Foreskin keratinocyte (primary cell): ENCODE measurements at places on chromosomes 16 and 17. TPM values are rescaled to one million over a fixed set of nuclear protein-coding genes. Genes with fewer than 3 reads are reported as not detected.

DNA sequence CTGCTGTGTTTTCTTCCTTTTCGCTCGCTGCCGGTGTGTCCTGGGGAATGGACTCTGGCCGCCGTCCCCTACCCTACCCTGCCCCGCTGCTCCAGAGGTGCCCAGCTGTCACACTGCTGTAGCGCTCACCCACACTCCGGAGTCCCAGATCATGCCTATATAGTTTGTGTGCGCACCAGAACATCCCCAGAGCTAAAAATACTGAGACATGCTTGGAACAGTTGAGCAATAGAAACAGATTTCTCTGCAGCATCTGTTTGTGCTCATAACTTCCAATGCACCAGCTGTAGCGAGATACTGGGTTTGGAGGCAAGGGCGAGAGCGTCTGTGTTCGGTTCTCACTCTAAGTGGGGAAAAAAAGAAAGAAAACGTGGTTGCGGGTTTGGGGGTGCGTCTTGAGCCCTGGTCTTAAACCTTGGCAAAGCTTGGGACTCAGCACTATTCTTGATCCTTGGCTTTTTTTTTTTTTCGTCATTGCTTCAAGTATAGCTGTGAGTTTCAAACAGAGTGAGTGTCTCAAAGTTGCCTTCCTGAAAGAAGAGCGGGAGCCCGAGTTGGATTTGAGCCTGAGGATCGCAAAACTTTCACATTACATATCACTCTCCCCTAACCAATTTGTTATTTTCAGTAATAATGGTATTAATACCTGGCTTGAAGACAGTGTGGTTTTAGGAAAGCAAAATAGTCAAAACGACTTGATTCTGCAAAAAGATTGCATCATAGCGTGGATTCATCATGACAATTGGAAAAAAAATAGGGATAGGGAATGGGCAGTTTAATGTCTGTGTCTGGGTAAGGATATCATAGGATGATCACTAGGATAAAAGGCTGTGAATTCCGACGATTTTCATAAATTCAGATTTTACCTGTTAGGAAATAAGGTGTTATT, 621 bp downstream of the KCNJ2 start:
- DNase-seq, result peak; percentile 28

- no peak for DNase-seq
These were observed 2.2 kb downstream of the RNF213 start for GRCh38 chr17:80262775-80263244.

DNA sequence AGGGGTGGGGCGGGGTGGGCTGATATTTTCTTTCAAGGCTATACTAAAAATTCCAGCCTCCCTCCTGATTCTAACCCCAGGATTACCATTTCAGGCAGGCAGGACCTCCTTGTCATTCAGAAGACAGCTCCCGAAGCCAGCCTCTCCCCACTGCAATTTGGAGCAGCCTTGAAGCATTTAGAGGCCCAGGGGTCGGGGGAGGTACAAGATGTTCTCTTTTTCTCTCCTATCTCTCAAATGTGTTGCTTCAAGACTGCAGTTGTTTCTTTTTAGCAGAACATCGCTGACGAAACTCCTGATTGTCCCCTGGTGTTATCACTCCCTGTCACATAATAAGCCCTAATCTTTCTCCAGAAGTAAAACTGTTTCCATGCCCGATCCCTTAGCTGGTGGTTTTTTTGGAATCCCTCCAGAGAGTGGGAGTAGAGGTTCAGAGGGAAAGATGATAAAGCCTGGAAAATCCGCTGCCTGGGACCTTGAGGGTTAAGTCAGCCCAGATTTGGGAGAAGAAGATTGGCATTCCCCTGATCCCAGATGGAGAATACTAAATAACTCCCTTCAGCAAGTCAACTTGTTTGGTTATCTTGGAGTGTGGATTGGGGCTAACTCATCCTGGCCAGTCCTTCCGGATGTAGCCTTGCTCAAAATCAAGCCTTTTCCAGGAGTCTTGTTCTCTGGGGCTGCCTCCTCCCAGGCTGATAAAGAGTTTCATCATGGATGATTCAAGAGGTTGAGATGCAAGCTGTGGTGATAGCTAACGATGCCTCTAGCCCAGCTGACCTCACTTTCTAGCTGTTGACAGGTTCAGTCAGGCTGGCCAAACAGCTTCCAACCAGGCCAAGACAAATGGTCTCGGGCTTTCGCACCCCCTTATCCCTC, 71.3 kb downstream of the SOX9 start:
- DNase-seq, result peak; percentile 69

DNA sequence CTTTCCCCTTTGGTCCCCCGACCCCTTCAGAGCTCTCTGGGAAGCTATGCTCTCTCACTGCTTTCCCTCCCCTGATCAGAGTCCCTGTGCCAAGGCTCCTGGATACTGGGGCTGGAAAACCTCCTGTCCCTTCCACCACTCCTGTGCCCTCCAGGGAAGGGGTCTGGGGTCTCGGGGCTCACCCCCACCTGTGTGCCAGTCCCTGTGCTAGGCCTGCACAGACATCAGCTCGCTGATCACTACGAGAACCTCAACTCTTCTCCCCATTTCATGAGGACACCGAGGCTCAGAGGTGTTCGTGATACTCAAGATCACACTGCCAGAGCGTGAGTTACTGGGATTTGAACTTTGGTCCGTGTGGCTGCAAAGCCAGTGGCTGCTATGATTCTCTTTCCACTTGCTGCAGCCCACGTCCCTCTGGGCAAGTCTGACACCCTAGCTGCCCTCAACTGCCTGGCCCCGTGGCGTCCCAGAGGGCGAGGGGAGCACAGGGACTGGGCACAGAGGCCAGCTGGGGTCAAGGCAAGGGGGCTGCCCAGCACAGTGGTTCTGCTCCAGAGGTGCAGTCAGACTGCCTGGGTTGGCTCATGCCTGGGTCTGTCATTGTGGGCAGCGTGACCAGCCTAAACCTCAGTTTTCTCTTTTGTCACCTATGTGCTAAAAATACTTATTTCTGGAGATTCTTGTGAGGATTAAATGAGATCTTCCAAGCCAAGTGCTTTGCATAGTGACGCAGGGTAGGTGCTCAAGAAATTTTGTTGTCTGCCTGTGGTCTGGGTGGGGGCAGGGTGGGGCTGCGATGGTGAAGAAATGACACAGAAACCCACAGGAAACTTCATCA, 43.8 kb upstream of the TOB1 start:
- no peak for DNase-seq

- no peak for DNase-seq
These were observed 34.7 kb downstream of the MYO15A start for GRCh38 chr17:18143044-18143936.

DNA sequence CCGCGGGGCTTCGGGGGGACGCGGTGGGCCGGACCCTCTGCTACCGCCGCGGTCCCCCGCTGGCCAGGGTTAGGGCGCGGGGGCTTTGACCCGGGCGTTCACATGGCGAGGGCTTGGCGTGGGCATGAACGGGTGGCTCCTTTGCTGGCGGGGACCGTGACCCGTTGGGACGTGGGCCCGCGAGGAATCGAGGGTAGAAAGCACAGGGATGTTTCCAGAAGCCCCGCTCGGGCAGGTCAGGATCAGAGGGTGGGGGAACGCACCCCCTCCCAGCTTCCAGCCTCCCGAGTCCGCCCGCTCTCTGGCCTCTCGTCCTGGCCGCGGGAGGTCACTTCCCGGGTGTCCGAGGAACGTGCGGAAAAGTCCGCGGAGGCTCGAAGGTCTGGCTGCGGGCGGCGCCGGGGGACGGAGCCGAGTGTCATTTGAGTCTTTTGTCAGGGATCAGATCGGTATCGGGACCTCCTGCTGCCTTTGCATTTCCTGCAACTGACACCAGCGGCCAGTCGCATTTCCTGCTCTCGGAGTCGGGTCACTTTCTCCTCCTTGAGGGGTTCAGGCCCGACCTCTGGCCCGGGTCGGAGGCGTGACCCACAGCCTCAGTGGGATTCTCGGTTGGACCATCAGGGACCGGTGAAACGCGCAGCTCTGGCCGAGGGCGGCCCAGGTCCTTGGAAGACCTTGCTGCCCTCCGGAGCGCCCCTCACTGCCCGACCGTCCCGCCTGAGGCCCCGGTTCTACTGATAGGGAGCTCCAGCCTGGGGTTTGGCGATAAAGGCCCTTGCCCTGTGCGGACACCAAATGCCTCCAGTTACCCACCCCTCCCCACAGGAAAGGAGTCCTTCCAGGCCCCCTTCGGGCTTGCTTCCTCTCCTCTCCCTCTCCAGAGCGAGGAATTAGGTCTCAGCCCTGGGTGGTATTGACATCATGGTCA, 702 bp upstream of the WNT3 start:
- no peak for DNase-seq

DNA sequence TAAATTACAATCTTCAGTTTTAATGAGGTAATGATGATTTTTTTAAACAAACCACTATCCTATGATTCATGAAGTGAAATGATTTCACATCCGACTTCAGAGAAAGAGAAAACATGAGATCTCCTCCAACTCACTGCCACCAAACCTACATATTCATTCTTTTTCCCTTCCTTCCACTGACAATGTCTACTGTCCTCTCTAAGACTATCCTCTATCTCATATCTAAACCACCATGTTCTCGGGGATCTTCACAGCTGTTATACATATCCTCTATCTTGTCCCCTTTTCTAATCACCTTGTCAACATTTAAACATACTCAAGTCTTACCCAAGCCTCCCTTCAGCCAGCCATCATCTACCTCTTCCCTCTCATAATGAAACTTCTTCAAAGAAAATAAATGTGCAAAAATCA, 53.5 kb downstream of the SMURF2 start:
- DNase-seq, result peak; percentile 19

GRCh38 chr17:1566505-1567199, 4.1 kb upstream of the PITPNA start:
- no peak for DNase-seq

DNA sequence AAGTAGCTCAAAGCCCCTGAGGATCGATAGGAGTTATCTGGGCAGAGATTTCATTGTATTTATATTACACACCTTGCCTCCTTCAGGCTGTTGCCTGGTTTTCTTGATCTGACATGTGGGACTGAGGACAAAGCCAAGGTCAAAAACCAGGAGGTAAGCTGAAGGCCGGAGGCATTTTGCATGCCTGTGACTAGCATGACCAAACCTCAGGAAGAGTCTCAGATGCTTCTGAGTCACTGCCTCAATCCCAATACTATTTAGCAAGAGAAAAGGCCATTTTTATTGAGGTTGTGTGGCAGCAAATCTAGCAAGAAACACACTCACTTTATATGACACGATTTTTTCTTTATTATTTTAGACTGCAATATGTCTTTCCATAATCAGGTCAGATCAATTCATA, 968.1 kb downstream of the CDH11 start:
- peak; percentile 74 for DNase-seq

DNA sequence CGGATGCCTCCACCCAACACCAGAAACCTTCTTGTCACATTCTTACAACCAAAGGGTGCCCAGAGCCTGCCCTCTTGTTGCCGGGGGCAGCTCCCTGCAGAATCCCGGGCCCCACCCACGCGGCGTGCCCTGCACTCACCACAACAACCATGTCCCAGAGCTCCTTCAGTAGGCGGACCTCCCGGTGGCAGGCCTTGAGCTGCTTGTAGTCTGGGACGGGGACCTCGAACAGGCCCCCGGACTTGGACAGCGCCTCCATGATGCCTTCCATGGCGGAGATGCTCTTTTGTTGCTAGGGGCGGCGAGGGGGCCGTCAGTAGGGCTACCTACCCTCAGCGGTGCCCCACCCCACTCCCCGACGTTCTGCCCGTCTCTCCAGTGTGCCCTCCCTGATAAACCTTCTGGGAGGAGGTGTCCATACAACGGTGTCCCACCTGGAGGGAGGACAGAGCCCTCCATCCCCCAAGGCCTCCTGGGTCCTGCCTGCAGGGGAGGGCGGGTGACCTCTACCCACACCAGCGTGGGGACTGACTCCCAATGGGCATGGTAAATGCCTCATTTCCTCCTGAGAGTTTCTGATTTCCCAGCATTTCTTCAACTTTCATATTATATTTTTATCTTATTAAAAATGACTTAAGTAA, 52.2 kb downstream of the DNAH17 start:
- no peak for DNase-seq

DNA sequence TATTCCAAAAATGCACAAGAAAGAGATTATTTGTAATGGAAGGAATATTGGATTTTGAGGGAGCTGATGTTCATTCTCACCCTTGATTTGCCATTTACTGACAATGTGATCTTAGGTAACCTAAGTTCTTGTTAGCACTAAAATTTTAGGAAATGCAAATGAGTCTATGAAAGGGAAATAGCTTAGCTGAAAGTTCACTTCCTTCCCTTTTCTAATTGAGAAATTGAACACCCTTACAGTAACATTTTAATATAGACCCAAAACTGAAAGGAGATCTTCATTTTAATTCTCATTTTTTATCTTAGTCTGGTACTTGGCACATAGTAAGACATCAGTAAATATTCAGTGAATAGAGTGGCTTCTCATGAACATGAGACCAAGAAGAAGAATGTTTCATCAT, 10.9 kb upstream of the WSB1 start:
- DNase-seq, result no peak

DNA sequence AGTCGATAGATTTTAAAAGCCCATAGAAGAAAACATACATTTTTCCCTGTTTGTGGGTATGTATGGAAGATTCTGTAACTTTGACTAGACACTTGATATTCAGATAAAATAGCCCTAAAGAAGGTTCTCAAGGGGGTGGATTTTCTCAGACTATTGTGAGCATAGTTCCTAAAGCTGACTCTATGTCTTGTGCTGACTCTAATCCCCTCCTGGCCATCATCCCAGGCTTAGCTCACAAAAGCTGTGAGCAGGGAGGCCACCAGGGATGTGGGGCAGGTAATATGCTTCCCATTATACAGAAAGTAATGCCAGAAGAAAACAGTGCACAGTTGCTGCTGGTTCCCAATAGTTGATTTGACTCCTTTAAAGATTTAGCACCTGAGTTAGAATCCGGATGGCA, 32.0 kb downstream of the CDH13 start:
- DNase-seq, result no peak

DNA sequence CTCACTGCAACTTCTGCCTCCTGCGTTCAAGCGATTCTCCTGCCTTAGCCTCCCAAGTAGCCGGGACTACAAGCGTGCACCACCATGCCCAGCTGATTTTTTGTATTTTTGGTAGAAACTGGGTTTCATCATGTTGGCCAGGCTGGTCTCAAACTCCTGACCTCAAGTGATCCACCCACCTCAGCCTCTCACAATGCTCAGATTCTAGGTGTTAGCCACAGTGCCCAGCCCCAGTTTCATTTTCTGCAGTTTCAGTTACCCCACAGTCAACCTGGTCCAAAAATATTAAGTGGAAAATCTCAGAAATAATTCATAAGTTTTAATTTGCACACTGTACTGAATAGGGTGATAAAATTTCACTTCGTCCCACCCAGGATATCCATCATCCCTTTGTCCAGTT, 28.7 kb downstream of the KNOP1 start:
- DNase-seq, result no peak

ST3GAL2 gene
- 12.3 and 12.5 TPM in 2 replicates for total RNA-seq

CLEC18B gene
- 0.18 and 0.20 TPM in 2 replicates for total RNA-seq

KRTAP4-5 gene
- not detected in 2 replicates for total RNA-seq

STH gene
- not detected in 2 replicates for total RNA-seq
